Keratinocyte (primary cell): ENCODE measurements at places on chromosomes 2 and 18. TPM values are rescaled to one million over a fixed set of nuclear protein-coding genes. Genes with fewer than 3 reads are reported as not detected.

CFAP221 gene
- polyA plus RNA-seq, result not detected in 3 replicates

CDK15 gene
- 0.35 to 1.4 TPM (median 0.96 TPM) in 3 replicates for polyA plus RNA-seq

SKOR2 gene
- polyA plus RNA-seq, result not detected in 3 replicates

FABP1 gene
- polyA plus RNA-seq, result not detected in 3 replicates

GRCh38 chr2:233356546-233357308, 2.4 kb downstream of the DGKD start:
- H3K4me1 ChIP-seq, result peaks cover 23% of the 10 kb centered on the region
- peaks cover 2% of the 10 kb centered on the region for H3K36me3 ChIP-seq
- no peak overlapping the region for H3K4me3 ChIP-seq
- H3K27me3 ChIP-seq, result no peaks in the 10 kb centered on the region
- H3K27ac ChIP-seq, result no peak overlapping the region

GRCh38 chr2:128196471-128196931, 105.5 kb downstream of the UGGT1 start:
- H3K27ac ChIP-seq, result no peak overlapping the region
- no peaks in the 10 kb centered on the region for H3K4me1 ChIP-seq
- peaks cover 5% of the 10 kb centered on the region for H3K36me3 ChIP-seq
- no peaks in the 10 kb centered on the region for H3K27me3 ChIP-seq
